ENCODE measurements at places on chromosomes 16 and 17. TPM values are rescaled to one million over a fixed set of nuclear protein-coding genes. Genes with fewer than 3 reads are reported as not detected.

- DNase-seq, result no peak
Observed at GRCh38 chr16:27811881-27812280, 251.6 kb downstream of the GSG1L start.

- no peak for DNase-seq
Observed at GRCh38 chr16:14549789-14550153, 80.3 kb downstream of the PARN start.

GRCh38 chr17:38881600-38882191, 11.8 kb downstream of the LASP1 start:
- DNase-seq, result peak; percentile 84

GRCh38 chr17:28395968-28396367, 10.0 kb downstream of the SLC46A1 start:
- no peak for DNase-seq

- DNase-seq, result no peak
Observed at GRCh38 chr17:76433693-76434092, 19.3 kb downstream of the UBE2O start.

- peak; percentile 86 for DNase-seq
Observed at GRCh38 chr16:11133344-11133943, 122.6 kb downstream of the SOCS1 start.

- DNase-seq, result no peak
Observed at GRCh38 chr17:16189791-16190348, 25.5 kb downstream of the NCOR1 start.

- DNase-seq, result no peak
Observed at GRCh38 chr17:9173386-9173983, 152.2 kb downstream of the NTN1 start.

ZP2 gene
- total RNA-seq, result not detected

SPHK1 gene
- 5.4 TPM for total RNA-seq

MRPS34 gene
- total RNA-seq, result 60.7 TPM

NOG gene
- 20.3 TPM for total RNA-seq

SULT1A1 gene
- 1.8 TPM for total RNA-seq

MMP28 gene
- not detected for total RNA-seq

HLF gene
- total RNA-seq, result 2.4 TPM
